ENCODE measurements at places on chromosomes 11 and 22. TPM values are rescaled to one million over a fixed set of nuclear protein-coding genes. Genes with fewer than 3 reads are reported as not detected.

GRCh38 chr11:8335683-8336082 is 72.0 kb upstream of the LMO1 start:
- no peak for DNase-seq

Gene GPHA2
- total RNA-seq: not detected

DNA sequence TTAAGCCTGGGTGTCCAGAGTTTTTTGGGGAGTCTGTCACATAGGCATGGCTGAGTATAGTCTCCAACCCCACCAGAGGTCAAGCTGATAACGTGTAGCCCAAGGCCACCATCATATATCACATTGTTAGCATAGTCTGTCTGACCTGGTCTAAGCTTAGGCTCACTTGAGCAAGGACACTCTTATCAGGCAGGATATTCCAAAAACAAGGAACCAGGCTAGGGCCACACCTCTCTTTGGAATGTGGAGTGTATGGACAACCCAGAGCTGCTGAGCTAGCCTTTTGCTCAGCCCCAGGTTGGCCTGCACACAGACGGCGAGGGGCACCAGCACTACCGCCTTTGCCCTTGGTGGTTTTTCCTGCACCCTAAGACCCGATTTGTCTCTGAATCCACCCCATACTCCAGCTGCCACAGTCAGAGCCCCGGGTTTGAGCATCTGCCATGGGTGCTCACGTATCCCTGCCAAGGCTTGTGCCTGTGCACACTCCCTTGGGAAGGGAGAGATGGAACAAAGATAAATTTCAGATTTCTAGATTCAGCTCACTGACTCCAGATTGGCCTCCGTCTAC is 7.2 kb downstream of the SNAP29 start:
- DNase-seq: peak; percentile 60

DNA sequence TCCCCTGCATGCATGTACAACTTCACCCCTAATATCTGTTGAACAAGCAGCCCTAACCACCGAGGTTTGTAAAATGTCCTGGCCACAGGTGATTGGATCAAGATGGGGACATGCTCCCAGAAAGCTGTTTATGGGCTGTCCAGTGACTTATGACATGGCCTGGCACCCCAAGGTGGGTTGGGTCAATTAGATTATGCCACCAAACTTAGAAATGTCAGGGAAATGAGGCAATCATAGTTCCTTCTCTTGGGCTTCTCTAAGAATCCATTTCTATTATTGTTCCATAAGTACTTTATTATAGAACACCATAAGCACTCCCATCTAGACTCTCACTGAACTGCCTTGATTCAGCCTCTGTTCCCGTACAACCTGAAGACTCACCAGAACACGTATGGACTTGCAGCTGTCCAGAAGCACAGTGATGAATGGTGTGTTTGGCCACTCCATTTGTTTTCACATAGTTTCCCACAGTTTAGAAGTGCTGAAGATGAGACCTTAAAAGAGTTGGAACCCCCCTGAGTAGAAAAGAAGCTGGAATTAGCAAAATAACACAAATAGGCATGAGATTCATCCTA is 45.5 kb upstream of the OLFML1 start:
- DNase-seq: no peak

Gene MYOD1
- not detected for total RNA-seq
